ENCODE measurements at places on chromosomes 4 and X. TPM values are rescaled to one million over a fixed set of nuclear protein-coding genes. Genes with fewer than 3 reads are reported as not detected.
A peak's percentile ranks its signal among the peaks of the same experiment; 100 is the strongest.

The S100G gene
- total RNA-seq: not detected

- no peak overlapping the region for H3K4me3 ChIP-seq
- DNase-seq: no peak
- H3K36me3 ChIP-seq: no peaks in the 10 kb centered on the region
- no peaks in the 10 kb centered on the region for H3K4me1 ChIP-seq
Observed at GRCh38 chr4:183863155-183863825, 41.8 kb upstream of the STOX2 start.

DNA sequence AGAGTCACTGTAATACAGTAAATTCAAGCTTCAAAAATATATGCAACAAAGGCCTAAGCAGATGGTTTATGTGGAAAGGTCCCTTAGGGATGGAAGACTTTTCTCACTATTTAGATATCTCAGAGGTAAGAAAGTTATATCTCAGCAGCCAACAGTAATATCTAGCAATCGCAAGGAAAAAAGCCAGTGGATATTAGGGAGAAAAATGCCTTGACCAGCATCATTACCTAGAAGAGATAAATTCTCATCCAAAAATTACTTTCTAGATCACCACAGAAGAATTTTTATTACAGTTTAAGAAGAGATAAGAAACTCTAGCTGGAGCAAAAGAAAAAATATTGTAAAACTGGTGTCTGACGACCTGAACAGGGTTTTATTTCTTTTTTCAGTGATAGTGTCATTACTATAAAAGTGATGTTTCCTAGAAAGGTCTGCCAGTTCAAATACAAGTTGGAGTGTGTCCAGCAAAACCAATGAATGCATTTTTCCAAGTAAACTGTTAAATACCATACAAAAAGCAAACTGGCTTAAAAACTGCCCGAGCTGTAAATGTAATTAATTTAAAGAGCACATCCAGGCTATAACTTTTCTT, 100.0 kb downstream of the ATP11C start:
- no peaks in the 10 kb centered on the region for H3K36me3 ChIP-seq
- H3K4me3 ChIP-seq: no peak overlapping the region
- H3K27me3 ChIP-seq: no peaks in the 10 kb centered on the region
- no peak for DNase-seq

DNA sequence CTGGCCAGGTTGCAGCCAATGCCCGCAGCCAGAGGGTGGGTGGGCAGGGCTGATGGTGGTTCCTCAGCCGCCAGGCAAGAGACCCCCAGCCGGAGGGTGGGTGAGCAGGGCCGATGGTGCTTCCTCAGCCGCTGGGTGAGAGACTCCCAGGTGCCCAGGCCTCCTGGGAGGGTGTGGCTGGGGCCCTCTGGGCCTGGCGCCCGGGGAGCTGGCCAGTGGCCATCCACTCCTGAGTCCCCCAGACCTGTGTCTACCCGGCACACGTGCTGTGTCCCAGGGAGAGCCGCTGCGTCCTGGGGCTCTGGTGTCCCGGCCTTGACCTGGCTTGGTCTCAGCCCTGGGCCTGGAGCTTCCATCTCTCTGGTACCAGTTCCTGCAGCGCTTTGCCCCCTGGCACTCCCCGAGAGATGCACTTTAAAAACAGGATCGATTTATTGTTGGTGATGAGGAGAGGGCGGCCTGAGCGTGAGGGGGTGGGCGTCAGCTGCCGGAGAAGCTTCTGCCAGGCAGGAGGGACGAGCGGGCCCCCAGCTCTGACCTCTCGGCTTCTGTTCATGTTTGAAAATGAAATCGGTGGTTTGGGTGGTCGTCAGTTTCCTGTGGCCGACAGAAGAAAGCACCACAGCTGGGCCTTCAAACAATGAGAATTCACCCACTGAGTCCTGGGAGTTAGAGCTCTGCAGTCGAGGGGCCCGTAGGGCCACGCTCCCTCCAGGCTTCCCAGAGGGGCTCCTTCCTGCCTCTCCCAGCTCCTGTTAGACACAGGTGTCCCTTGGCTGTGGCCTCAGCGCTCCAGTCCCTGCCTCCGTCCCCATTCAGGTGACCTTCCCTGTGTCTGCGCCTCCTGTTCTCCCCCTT, 6.5 kb downstream of the DOK7 start:
- no peaks in the 10 kb centered on the region for H3K36me3 ChIP-seq
- peak; percentile 63 for DNase-seq
- no peak overlapping the region for H3K4me3 ChIP-seq
- H3K27ac ChIP-seq: no peak overlapping the region

- no peaks in the 10 kb centered on the region for H3K27me3 ChIP-seq
- H3K4me3 ChIP-seq: no peak overlapping the region
- no peak for DNase-seq
- H3K4me1 ChIP-seq: peaks cover 6% of the 10 kb centered on the region
- no peak overlapping the region for H3K27ac ChIP-seq
- no peaks in the 10 kb centered on the region for H3K36me3 ChIP-seq
Observed at GRCh38 chr4:10112658-10113284, 3.8 kb downstream of the WDR1 start.

DNA sequence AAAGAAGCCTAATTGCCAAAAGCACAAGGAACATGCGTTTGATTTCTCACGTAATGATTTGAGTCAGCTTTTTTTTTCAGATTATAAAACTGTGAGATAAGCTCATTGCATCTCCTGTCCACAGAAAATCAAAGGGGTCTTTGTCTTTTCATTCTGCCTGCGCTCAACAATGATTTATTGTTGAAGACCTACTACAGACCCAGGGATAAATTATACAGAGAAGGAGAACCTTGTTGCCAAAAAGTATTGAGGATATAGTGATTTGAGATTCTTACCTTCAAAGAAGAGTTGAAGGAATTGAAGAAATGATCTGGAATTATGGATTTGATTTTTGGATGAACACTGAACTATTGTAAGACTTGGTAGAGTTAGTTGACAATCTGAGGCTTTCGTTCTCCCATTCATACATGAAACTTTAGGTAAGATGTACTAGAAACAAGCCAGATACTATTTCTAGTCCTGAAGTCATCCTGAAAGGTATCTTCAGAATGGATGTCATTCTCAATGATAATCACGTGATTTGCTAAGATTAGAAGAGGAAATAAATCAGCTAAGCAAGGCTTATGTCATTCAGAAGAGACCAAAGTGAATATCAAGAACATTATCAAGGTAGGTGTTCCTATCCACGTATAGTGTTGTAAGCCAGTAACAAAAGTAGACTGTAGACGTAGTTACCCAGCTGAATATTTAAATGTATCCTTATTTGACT, 71.1 kb upstream of the SCOC start:
- no peaks in the 10 kb centered on the region for H3K27me3 ChIP-seq
- H3K4me3 ChIP-seq: no peak overlapping the region
- no peak overlapping the region for H3K27ac ChIP-seq
- no peaks in the 10 kb centered on the region for H3K36me3 ChIP-seq
- no peak for DNase-seq

DNA sequence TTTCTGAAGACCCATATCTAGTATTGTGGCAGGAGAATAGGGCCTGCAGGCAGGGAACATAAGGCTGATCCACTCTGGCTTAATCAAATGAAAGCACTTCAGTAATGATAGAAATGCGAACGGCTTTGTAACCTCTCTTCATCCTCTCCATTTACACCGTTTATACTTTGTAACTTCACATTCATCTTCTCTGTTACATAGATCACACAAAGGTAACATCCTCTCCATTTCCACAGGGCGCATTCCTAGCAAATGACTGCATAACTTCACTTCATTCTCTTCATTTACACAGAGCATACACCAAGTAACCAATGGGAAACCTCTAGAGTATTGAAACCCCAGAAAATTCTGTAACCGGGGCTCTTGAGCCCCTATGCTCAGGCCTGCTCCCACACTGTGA, 65.5 kb upstream of the SLC34A2 start:
- no peaks in the 10 kb centered on the region for H3K4me1 ChIP-seq
- no peak overlapping the region for H3K4me3 ChIP-seq
- no peak overlapping the region for H3K27ac ChIP-seq
- no peaks in the 10 kb centered on the region for H3K27me3 ChIP-seq
- H3K36me3 ChIP-seq: no peaks in the 10 kb centered on the region

The SOX3 gene
- total RNA-seq: not detected

- H3K27me3 ChIP-seq: no peaks in the 10 kb centered on the region
- no peaks in the 10 kb centered on the region for H3K36me3 ChIP-seq
- peak overlapping the region; percentile 88 for H3K4me3 ChIP-seq
- H3K4me1 ChIP-seq: peaks cover 15% of the 10 kb centered on the region
- H3K27ac ChIP-seq: peak overlapping the region; percentile 80
- DNase-seq: no peak
Observed at GRCh38 chrX:47194194-47194787, 662 bp downstream of the UBA1 start.

The TLR2 gene
- total RNA-seq: 7.0 TPM

- no peaks in the 10 kb centered on the region for H3K4me1 ChIP-seq
- no peaks in the 10 kb centered on the region for H3K27me3 ChIP-seq
- H3K36me3 ChIP-seq: no peaks in the 10 kb centered on the region
- no peak overlapping the region for H3K4me3 ChIP-seq
- no peak overlapping the region for H3K27ac ChIP-seq
- DNase-seq: no peak
Observed at GRCh38 chr4:84050015-84050414, 449.1 kb downstream of the NKX6-1 start.

- H3K4me3 ChIP-seq: no peak overlapping the region
- DNase-seq: no peak
- H3K36me3 ChIP-seq: no peaks in the 10 kb centered on the region
- H3K27me3 ChIP-seq: no peaks in the 10 kb centered on the region
Observed at GRCh38 chrX:129649268-129650182, 5.2 kb downstream of the APLN start.

GRCh38 chrX:125205133-125205917, 114.3 kb upstream of the TEX13C start:
- DNase-seq: peak; percentile 60
- H3K27me3 ChIP-seq: peaks cover 12% of the 10 kb centered on the region
- no peaks in the 10 kb centered on the region for H3K4me1 ChIP-seq
- H3K36me3 ChIP-seq: no peaks in the 10 kb centered on the region
- no peak overlapping the region for H3K27ac ChIP-seq

DNA sequence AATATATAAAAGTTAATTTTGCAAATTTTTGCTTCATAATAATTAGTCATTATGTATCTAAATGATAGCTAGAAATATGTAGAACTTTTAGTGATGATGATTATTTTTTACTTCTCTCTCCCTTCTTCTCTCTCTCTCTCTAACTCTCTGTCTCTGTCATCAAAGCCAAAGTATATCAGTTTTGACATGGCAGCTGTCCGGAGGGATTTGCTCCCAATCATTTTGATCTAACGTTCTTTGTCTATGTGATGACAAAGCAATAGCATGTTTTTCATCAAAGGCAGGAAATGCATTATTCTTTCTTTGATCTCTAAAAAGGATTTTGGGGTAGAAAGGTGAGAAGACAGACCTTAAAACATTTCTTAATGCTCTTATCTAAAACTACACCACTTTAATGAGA, 402.1 kb downstream of the PDGFC start:
- DNase-seq: no peak
- no peak overlapping the region for H3K4me3 ChIP-seq
- no peak overlapping the region for H3K27ac ChIP-seq

The ZAR1 gene
- total RNA-seq: not detected

GRCh38 chr4:146510942-146511341, 10.8 kb downstream of the SLC10A7 start:
- no peak overlapping the region for H3K4me3 ChIP-seq
- no peaks in the 10 kb centered on the region for H3K27me3 ChIP-seq
- H3K36me3 ChIP-seq: no peaks in the 10 kb centered on the region
- no peaks in the 10 kb centered on the region for H3K4me1 ChIP-seq
- no peak for DNase-seq

GRCh38 chrX:135632353-135632752, 81.1 kb upstream of the CT45A1 start:
- no peaks in the 10 kb centered on the region for H3K4me1 ChIP-seq
- H3K36me3 ChIP-seq: no peaks in the 10 kb centered on the region
- no peak for DNase-seq
- H3K27me3 ChIP-seq: no peaks in the 10 kb centered on the region

- no peak overlapping the region for H3K4me3 ChIP-seq
- no peaks in the 10 kb centered on the region for H3K27me3 ChIP-seq
- no peak for DNase-seq
- peaks cover 25% of the 10 kb centered on the region for H3K36me3 ChIP-seq
Observed at GRCh38 chr4:38699112-38699511, 35.1 kb downstream of the KLF3 start.

GRCh38 chr4:108171339-108172230, 2.9 kb upstream of the LEF1 start:
- H3K27ac ChIP-seq: no peak overlapping the region
- peaks cover 4% of the 10 kb centered on the region for H3K4me1 ChIP-seq
- H3K4me3 ChIP-seq: no peak overlapping the region
- H3K36me3 ChIP-seq: no peaks in the 10 kb centered on the region
- DNase-seq: peak; percentile 61

The MAOB gene
- total RNA-seq: 4.3 TPM

The AIFM1 gene
- 17.8 TPM for total RNA-seq

The RGN gene
- 17.1 TPM for total RNA-seq

The IL9R gene
- total RNA-seq: not detected

DNA sequence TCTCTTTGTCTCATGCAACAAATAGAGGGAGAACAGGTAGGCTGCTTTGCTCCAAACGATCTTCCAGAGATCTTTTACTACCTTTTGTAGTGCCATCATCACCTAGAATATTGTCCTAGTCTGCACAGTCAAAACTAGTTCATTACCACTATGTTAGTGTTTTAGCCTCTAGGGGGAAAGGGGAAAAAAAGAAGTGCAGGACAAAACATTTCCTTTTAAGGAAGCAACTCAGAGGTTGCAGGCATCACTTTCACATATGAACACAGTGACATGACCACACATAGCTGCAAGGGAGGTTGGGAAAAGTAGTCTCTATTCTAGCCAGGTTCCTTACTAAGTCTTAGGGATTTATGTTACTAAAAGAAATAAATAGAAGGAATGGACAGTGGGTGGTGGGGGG, 39.3 kb upstream of the RAP2C start:
- H3K27me3 ChIP-seq: no peaks in the 10 kb centered on the region
- no peak for DNase-seq
- no peaks in the 10 kb centered on the region for H3K36me3 ChIP-seq
- no peaks in the 10 kb centered on the region for H3K4me1 ChIP-seq
- H3K4me3 ChIP-seq: no peak overlapping the region

DNA sequence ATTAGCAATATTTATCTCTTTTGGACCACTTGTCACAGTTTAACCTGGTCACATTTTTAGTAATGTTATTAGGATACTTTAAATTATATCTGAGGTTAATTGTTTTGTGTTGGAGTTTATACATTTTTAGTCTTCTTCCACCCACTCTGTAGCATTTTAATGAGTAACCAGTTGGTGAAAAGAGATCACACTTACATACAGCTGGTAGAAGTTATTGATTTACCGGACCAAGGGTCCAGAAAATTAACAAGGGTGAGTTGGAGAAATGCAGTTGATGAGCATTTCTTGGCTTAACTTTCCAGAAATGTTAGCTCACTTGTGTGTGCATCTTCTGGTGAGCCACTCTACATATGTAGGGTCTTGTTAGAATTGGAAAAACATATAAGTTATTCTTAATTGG, 219.6 kb downstream of the GRXCR1 start:
- H3K4me3 ChIP-seq: no peak overlapping the region
- no peak for DNase-seq
- no peaks in the 10 kb centered on the region for H3K27me3 ChIP-seq
- H3K36me3 ChIP-seq: no peaks in the 10 kb centered on the region

The BEX5 gene
- total RNA-seq: 12.9 TPM

The HSFX1 gene
- total RNA-seq: 0.25 TPM

- peaks cover 4% of the 10 kb centered on the region for H3K27me3 ChIP-seq
- H3K36me3 ChIP-seq: no peaks in the 10 kb centered on the region
- no peak overlapping the region for H3K27ac ChIP-seq
- no peaks in the 10 kb centered on the region for H3K4me1 ChIP-seq
- no peak for DNase-seq
- H3K4me3 ChIP-seq: no peak overlapping the region
Observed at GRCh38 chrX:3407781-3408180, 61.3 kb upstream of the MXRA5 start.

- H3K27ac ChIP-seq: no peak overlapping the region
- no peaks in the 10 kb centered on the region for H3K36me3 ChIP-seq
- no peak overlapping the region for H3K4me3 ChIP-seq
- no peak for DNase-seq
Observed at GRCh38 chrX:123878252-123878721, 18.4 kb downstream of the XIAP start.

The PROM1 gene
- 21.2 TPM for total RNA-seq

The PCDH11X gene
- total RNA-seq: 0.06 TPM

All from pancreas (tissue), 10 donors.